ENCODE measurements at places on chromosomes 7 and 10.

GRCh38 chr7:26513948-26514347, 222.3 kb downstream of the SNX10 start:
- no peak for DNase-seq

- no peak for DNase-seq
These were observed 19.9 kb upstream of the ATOH7 start for GRCh38 chr10:68251625-68252495.

- peak; percentile 71 for DNase-seq
These were observed 117.9 kb upstream of the KLF6 start for GRCh38 chr10:3902809-3903410.

- no peak for DNase-seq
These were observed 106.2 kb upstream of the NEBL start for GRCh38 chr10:21003240-21003822.

GRCh38 chr10:17651896-17652295, 7.9 kb downstream of the STAM start:
- no peak for DNase-seq

- no peak for DNase-seq
These were observed 27.0 kb upstream of the GPR26 start for GRCh38 chr10:123639131-123639530.

- DNase-seq, result no peak
These were observed 33.3 kb downstream of the MTERF1 start for GRCh38 chr7:91847231-91847630.

- DNase-seq, result no peak
These were observed 35.8 kb upstream of the SDHAF3 start for GRCh38 chr7:97081521-97082300.

DNA sequence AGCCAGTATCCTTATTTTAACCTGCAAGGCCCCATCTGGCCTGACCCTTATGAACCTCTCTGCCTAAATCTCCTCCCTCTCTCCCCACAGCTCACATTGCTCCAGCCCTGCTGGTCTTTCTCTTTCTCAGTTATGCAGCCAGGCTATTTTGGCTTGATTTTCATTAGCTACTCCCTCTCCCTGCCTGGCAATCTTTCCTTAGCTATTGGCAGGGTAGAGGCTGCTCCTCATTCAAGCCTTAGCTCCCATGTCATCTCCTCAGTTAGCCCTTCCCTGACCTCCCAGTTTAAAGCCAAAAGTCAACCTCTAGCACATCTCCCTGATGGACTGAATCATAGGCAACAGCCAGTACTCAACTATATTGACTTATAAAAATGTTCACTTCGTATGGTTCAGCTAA, 214.4 kb upstream of the CELF2 start:
- no peak for DNase-seq

GRCh38 chr7:103905997-103906396, 83.5 kb downstream of the RELN start:
- no peak for DNase-seq

DNA sequence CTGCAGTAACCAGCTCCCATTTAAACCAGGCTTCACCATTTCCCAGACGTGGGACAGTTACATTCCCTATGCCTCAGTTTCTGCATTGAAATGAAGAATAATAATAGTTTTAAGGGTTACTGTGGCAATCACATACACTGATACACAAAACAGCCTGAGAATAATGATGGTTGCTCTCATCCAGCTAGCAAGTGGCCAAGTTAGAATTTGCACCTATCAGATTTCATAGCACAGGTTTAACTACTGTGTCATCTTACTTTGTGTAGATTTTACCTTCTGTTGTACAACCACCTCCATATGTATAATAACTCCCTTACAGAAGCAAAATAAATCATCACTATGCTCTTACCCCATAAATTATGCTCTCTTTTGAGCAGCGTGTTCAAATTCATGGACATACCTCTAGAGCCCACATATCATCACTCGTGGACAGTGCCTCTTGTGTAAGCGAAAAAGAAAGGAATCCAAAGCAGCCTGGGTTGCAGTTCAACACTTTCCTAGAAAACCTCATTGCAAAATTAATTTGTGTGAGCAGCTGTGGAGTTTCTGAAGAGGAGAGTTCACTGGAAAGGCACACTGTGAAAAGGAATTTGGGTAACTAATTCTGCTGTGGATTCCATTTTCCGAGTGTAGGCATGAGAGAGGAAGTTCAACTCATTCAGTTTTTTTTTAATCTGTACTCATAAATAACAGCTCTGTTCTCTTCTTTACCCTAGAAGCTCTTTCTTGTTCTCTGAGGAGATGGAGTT, 492.5 kb downstream of the ARL4A start:
- peak; percentile 14 for DNase-seq

DNA sequence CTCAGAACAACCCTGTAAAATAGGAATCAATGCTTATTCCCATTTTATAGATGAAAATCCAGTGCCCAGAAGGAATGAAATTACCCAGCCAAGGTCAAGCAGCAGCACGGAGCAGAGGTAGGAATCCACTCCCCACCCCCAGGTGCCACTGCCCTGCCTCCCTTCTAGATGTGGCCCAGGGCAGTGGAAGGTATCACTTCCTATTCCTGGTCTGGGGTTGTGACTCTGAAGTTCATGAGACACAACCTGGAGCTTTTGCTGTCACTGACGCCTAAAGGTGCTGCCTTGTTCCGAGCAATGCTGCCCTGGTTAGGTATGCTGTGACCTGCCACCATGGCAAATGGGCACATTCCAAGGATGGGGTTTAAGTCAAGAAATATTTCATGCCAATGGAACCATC, 53.6 kb downstream of the PIK3AP1 start:
- no peak for DNase-seq

GRCh38 chr7:108203537-108203936, 73.4 kb upstream of the LAMB4 start:
- DNase-seq, result no peak

DNA sequence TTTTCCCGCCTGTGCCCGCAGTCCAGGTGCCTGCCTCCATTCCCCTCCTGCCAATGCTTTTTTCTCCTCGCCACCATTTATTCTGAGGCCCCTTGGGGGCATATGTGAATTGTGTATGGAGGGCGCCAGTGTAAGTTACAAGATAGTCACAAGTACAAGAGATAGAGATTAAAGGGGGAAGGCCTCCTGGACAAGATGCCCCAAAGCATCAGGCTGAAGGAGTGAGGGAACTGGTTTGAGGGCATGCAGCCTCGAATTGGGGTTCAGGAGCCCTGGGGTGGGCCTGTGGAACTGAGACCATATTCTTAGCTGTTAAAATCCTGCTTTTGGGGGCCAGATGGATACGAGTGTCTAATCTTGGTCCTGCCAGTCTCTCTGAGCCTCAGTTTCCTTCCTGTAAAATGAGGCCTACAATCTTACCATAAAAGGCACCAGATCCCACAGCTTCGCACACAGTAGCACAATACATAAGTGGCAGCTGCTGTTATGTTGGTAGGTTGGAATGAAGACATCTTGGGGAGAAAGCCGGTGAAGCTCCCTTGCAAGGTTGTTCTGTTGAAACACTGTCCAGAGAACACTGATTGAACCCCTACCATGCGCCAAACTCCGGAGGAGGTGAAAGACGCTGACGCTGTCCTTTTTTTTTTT, 545 bp upstream of the COMTD1 start:
- DNase-seq, result no peak

DNA sequence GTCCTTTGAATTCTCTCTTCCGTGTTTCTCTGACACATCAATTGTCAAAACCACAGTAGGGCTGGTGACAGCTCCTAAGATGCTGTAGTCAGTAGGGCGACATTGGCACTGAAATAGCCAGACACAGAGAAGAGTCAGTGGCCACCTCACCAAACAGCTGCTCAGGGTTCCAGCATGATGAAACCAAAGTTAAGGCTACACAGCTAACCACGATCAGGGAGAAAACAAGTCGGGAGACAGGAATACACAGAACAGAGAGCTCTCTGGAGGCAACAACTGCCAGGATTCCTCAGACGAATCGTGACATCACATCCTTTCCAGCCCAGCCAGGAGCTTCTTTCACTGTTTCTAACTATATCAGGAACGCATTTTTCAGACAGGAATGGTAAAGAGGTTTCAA, 922.2 kb downstream of the SORCS1 start:
- DNase-seq, result peak; percentile 9

- no peak for DNase-seq
These were observed 180.7 kb upstream of the KLF14 start for GRCh38 chr7:130914554-130915294.

GRCh38 chr10:129233351-129234148, 233.5 kb upstream of the MGMT start:
- no peak for DNase-seq

- no peak for DNase-seq
These were observed 51.2 kb upstream of the CFAP46 start for GRCh38 chr10:132993271-132994184.

DNA sequence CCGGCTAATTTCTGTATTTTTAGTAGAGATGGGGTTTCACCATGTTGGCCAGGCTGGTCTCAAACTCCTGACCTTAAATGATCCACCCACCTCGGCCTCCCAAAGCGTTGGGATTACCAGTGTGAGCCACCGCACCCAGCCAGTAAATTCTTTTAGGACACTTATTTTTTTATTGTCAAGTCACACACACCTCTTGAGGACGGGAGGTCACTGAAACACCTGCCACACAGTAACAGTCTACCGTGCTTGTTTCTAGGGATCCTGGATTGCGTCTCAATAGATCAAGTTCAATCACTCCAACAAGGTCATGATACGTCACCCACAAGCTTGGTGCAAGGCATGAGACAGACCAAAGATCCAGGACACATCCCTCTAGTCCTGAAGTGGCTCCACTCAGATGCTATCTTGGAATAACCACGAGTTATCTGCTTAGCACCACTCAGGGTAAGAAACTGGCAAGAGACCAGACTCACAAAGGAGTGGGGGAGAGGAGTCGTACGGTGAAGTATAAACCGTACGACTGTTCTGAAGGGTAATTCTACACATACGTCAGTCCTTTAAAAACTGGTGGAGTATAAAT, 58.9 kb upstream of the NCAPG2 start:
- no peak for DNase-seq

DNA sequence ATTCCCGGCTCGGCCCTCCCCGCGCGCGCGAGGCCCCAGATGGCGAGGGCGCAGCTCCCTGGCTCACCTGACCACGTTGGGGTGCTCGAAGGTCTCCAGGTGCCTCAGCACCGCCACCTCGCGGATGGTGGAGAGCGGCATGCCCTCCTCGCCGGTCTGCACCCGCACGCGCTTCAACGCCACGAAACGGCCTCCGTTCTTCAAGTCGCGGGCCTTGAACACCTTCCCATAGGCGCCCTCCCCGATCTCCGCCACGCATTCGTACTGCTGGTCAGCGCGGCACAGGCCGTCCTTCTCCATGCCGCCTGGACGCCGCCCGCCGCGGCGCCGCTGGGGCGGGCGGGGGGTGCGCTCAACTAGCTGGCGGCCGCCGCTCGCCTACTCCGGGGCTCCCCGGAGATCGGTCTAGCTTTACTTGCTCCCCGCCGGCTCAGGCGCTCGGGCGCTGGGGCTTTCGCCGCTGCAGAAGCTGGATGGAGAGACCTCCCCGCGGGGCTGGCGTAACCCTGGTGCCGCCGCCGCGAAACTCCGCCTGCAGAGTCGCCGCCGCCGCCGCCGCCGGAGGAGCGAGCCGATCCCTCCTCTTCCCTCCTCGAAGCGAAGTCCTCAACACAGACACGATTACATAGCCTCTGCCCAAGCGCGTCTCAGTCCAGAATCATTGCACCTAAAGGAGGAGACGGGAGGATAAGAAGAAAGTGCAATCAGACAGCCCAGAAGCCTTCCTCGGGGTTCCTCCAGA, 3.2 kb downstream of the CDK6 start:
- DNase-seq, result peak; percentile 80

DNA sequence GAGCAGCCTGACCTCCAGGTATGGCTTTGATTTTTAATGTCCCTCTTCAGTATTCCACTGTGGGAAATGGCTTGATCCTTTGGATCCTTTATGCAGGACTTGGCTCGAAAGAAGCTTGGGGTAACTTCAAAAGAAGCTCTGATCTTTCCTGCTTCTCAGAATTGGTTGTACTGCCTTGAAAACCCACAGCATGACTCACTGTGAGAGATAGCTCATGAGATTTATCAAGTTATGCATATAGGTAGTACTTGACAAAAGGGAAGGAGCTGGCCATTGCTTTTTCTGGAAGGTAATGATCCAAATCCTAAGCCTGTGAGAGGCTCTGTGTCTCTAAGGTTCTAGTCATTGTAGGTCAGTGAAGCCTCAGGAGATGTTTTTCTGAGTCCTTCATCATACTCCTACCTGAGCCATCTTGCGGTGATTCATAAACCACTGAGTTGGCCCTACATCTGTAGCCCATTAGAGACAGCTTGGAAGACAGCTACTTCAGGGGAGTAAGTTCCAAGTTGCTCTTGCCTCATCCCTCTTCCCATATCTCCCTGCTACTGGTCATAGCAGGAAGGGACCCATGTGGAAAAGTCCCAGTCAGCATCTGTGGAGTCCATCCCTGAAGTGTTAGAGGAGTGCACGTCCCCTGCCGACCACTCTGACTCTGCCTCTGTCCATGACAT, 36.7 kb upstream of the NFKB2 start:
- peak; percentile 23 for DNase-seq

Measured in fibroblast of skin of abdomen (primary cell).